ENCODE measurements at places on chromosomes 16 and 17. TPM values are rescaled to one million over a fixed set of nuclear protein-coding genes. Genes with fewer than 3 reads are reported as not detected.

DNA sequence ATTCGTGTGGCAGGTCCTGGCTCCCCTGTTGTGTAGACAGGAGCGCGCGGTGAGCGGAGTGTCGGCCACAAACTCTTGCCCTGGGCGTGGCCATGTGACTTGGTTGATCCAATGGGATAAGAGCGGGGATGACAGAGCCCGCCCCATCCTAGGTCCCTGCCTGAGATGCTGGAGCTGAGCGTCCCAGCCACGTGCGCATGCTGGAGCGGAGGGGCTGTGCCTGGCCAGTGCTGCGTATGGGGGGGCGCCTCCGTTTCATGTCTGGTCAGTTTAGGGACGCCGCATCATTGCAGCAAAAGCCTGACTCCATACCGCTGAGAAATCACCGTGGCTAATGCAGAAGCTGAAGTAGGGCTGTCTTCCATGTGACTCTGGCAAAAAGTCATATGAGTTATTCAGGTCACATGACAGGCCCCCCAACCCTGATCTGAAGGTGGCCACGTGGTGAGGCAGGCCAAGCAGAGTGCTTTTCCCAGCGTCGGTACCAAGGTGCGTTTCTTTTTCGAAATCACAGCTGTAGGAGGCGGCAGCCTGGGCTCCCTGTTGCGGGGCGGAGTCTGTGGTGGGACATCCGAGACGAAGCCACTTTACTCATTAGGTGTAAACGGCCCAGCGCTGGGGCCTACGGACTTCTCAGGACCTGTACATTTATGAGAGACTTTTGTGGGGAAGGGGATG is 22.5 kb downstream of the HSBP1 start:
- no peak for DNase-seq

- no peak for DNase-seq
These were observed 53.1 kb downstream of the METRNL start for GRCh38 chr17:83132251-83133081.

DNA sequence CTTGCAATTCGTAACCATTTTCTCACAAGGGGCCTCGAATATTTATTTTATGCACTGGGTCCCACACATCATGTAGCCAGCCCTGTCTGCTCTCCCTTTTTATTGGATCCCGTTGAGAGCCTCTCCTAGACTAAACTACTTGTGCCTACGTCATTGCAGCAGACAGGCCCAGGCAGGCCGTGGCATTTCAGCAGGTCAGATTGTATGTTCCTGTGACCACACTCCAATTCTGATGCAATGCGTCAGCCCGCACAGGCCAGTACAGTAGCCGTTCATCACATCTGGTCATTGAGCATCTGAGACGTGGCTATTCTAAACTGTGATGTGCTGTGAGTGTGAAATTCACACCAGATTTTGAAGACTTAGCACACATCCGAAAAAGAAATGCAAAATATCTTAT is 42.2 kb downstream of the ABAT start:
- no peak for DNase-seq

GRCh38 chr17:79465681-79466025 is 145.2 kb downstream of the RBFOX3 start:
- no peak for DNase-seq

- DNase-seq, result no peak
These were observed 2180.1 kb downstream of the TP53TG3F start for GRCh38 chr16:35639233-35640205.

- no peak for DNase-seq
These were observed 80.8 kb downstream of the SPECC1 start for GRCh38 chr17:20089756-20090547.

- DNase-seq, result peak; percentile 91
These were observed at the start of gene DECR2 for GRCh38 chr16:401468-402348. TSS of gene DECR2 (plus strand) at chr16:401885. CDS start at chr16:401964, 79 bp downstream.

- DNase-seq, result no peak
These were observed 25.1 kb downstream of the C16orf54 start for GRCh38 chr16:29720703-29721102.

- DNase-seq, result no peak
These were observed 249.4 kb upstream of the CACNG5 start for GRCh38 chr17:66585472-66585871.

DNA sequence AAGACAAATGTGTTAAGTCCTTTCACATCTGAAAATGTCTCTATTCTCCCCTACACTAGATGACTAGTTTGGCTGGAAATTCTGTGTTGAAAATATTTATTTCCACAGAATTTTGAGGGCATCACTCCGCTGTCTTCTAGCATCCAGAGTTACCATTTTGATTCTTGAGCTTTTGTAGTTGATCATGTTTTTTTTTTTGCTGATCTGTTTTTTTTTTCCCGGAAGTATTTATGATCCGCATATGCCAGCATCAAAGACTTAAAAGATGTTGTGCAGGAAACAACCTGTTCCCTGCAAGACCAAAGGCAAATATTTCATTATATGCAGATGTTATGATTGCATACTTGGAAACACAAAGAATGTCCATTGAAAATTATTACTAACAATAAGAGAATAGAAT is 16.7 kb downstream of the OR1D5 start:
- DNase-seq, result no peak

- DNase-seq, result no peak
These were observed 632 bp downstream of the CYBC1 start for GRCh38 chr17:82449883-82450356.

GRCh38 chr17:82836823-82837357 is 2.9 kb downstream of the ZNF750 start:
- DNase-seq, result no peak

DNA sequence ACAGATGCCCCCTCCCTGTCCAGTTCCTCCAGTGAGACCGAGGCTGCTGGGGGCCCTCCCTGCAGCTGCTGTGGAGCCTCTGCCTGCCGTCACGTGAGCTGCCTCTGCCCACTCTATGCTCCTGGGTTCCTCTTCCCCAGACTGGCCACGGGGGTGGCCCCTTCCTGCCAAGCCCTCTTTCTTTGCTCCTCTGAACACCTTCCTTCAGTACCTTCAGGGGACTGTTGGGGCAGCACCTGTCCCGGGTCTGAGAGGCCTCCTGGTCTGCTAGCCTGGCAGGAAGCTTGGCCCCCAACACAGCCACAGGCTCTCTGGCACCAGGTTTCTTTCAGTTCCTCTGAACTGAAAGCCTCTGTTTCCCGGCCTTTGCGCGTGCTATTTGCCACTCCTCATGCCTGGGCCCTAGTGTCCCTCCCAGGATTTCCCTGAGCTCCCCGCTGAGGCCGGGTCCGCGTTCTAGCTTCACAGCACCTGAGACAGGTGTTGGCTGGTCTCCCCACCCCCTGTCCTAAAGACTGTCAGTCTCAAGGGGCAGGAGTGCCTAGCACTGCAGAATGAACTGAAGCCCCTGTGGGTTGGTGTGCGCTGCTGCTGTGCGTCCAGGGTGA is 6.6 kb upstream of the ATP6V0C start:
- no peak for DNase-seq

DNA sequence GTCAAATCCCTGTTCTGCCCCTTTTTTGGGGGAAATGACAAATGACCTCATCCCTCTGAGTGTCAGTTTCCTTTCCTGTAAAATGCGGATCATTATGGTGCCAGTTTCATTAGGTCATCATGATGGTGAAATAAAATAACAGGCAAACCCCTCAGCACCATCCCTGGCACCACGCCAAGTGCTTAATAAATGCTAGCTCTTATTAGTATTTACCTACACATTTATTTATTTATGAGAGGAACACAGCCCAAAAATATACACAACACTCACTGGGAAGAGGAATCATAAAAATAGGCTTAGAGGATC is 28.6 kb upstream of the GPRC5B start:
- DNase-seq, result no peak

SLC13A2 gene
- 15.2 TPM for polyA plus RNA-seq

ZNF598 gene
- polyA plus RNA-seq, result 15.8 TPM

USP43 gene
- 8.0 TPM for polyA plus RNA-seq

WFIKKN2 gene
- 0.71 TPM for polyA plus RNA-seq

PARD6A gene
- 2.2 TPM for polyA plus RNA-seq

ATXN1L gene
- 37.9 TPM for polyA plus RNA-seq

COG8 gene
- polyA plus RNA-seq, result 39.5 TPM

AATK gene
- 3.9 TPM for polyA plus RNA-seq
